Anterior cingulate cortex (tissue), 58 donors: ENCODE measurements at places on chromosomes 2 and 18.

- peak; percentile 66 for DNase-seq
These were observed at the start of gene MEIS1 for GRCh38 chr2:66434679-66435548. MEIS1 (plus strand) TSS chr2:66435125; CDS start chr2:66435857, 732 bp downstream.

DNA sequence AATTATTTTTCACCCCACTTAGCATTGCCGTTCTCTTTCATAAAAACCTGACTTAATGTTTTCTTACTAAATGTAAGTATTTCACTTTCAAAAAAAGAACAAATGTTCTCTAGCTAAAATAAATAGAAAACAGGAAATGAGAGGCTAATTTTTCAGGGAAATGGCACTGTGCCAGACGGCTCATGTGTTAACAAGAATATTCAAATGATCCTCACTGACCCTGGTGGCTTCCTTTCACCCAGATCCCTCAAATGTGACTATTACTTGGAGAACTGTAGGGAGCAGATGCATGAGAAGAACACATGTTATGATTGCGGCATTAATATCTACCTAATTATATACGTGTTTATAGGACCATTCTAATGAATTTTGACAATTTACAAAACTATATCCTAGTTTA, 827.7 kb downstream of the SOCS6 start:
- DNase-seq: no peak

DNA sequence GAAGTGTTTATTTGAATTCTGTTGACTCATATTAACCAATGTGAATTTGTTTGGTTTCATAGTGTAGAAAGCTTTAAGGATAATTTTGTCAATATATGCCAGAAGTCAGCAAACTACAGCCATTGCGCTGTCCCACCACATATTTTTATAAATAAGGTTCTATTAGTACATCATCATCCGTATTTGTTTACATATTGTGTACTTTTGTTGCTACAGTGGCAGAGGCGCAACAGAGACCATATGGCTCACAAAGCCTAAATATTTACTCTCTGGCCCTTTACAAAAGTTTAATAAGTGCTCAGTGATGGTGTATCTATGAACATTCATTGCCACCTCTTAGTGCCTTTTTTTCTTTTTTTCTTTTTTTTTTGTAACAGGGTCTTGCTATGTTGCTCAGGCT, 6.4 kb downstream of the ERLEC1 start:
- DNase-seq: no peak

DNA sequence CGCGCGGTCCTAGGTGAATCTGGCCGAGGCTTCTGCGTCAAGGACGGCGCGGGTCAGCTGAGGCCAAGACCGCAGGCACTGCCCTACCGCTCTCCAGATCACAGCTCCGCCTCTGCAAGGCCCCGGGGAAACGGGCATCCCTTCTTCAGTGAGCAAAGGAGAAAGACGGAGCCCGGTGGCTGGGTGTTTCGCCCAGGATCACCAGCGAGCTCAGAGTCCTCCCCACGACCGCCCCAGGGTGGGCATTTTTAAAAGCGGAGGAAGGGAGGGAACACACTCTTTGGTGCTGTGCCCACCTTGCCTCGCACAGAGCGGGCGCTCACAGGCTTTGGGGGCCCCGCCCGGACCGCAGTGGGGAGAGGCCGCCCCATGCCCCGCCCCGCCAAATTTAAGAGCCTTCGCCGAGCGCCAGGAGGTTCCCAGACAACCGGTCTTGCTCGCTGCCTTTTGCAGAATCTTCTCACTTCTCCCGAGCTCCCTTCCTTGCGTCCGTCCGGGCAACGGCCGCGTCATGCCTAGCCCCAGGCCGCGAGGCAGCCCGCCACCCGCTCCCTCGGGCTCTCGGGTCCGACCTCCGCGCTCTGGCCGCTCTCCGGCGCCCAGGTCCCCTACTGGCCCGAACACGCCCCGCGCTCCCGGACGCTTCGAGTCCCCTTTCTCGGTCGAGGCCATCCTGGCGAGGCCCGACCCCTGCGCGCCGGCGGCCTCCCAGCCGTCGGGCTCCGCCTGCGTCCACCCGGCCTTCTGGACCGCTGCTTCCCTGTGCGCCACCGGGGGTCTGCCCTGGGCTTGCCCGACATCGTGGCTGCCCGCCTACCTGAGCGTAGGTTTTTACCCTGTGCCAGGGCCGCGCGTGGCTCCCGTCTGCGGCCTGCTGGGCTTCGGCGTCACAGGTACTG, at the start of gene NOTO:
TSS of gene NOTO (plus strand) at position 419 of the 899 bp plus-strand sequence. CDS start at position 512, 93 bp downstream.
- no peak for DNase-seq

- no peak for DNase-seq
These were observed 747.1 kb upstream of the FSHR start for GRCh38 chr2:49901202-49902065.

DNA sequence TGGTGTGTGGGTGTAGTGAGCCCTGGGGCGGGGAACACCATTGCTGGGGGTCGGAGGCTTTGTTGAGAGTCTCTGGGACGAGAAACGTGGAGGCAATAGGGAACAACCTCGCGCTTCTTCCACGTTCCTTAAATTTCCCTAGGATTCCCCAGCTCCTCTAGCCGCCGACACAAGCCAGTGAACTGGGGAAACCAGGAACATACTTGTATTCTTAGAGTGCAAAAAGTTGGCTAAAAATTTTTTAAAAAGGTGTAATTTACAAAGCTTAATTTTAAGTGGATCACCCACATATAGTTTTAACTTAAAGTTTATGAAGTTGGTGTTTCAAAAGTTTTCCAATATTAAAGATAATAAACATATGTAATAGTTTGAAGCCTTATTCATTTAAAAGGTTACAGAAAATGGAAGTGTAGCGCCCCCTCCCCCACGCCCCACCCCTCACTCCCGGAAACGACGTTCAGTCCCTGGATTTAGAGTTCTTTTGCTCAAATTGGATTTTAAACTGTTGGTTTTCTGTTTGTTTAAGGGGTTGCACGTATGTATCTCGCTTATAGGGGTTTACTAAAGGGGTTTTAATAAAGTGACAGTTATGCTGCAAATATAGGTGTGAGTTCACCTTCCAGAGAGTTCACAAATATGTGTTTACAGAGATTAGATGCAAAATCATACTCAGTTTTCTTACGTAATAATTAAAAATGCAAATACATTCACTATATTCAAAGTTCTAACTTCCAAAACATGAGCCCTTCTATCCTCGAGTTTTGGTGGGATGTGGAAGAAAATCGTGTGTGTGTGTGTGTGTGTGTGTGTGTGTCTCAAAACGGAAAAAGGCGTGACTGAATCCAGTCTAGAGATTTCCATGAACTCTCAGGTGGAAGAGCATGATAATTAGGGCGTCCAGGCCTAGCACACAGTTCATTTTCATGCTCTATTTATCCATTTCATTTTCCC, 872 bp downstream of the DSG2 start:
- DNase-seq: no peak

DNA sequence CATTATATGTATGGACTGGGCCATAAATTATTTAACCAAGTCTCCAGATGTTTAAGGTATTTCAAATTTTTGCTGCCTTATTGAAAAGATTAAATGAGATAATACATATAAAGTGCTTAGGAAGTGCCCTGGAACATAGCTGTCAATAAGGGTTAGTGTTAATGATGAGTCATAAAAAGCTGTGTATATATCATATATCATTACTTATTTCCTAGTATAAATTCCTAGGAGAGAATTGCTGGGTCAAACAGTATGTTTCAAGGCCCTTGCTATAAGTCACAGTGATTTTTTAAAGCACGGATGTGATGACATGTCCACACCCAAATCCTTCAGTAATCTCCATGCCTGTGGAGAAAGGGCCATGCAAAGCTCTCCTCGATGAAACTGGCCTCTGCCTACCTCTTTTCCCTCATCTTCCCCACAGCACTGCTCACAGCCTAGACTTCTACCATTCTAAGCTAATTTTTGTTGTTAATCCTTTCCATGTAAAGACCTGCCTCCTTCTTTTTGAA, 8.5 kb downstream of the ZNF2 start:
- no peak for DNase-seq

- DNase-seq: no peak
These were observed 202.4 kb downstream of the FBXO15 start for GRCh38 chr18:73945130-73945792.

DNA sequence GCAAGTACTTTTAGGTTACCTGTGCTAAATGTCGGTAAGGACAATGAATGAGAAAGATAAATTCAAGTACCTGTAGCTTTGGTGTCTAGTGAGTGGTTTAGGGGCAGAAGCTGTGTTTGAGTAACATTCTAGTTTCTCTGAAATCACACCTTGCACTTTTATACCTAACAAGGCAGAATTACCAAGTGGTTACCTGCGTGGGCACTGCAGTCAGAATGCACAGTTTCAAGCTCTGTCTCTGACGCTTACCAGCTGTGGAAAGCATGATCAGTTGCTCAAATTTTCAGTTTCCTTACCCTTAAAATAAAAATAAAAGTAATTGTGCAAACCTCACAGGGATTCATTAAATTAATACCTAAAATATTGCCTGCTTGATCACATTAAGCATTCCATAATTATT, 846.9 kb upstream of the VRK2 start:
- DNase-seq: no peak

- no peak for DNase-seq
These were observed 363.6 kb downstream of the RNF144A start for GRCh38 chr2:7280790-7281189.

DNA sequence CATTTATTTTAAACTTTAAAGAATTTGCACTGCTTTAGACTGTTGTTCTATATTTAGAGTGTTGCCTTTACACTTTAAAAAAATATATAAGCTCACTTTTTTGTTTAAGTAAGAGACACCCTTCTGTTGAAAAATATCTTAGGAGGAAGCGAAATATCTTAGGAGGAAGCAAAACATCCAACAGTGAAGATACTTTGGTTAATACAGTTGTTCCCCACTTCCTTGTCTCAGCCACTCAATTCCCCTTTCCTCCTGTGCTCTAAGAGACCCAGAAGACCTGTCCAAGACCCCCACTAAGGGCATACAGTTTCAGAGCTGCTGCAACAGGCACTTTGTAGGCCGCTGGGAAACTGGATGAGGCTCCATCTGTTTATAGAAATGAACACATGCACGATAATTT, 5.7 kb downstream of the SERPINB8 start:
- DNase-seq: no peak

GRCh38 chr18:8011361-8011760, 444.2 kb downstream of the PTPRM start:
- no peak for DNase-seq

- DNase-seq: no peak
These were observed 45.8 kb upstream of the RBM44 start for GRCh38 chr2:237752761-237753165.

DNA sequence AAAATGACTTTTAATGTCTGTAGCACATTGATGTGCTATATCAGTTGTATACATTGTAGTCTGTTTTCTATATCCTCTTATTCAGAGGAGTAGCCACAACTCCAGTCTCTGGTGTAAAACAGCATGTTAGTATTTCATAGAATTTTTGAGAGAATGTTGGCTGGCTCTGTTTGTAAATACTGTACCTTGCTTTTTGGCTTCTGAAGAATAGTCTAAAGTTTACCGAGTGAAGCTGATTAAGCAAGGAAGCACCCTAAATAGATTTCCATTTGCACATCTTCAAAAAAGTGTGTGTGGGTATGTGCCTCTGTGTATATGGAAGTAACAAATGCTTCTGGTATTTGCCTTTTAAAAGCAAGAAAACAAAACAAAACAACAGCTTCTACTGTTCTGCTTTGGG, 50.5 kb downstream of the MAP4K4 start:
- no peak for DNase-seq

DNA sequence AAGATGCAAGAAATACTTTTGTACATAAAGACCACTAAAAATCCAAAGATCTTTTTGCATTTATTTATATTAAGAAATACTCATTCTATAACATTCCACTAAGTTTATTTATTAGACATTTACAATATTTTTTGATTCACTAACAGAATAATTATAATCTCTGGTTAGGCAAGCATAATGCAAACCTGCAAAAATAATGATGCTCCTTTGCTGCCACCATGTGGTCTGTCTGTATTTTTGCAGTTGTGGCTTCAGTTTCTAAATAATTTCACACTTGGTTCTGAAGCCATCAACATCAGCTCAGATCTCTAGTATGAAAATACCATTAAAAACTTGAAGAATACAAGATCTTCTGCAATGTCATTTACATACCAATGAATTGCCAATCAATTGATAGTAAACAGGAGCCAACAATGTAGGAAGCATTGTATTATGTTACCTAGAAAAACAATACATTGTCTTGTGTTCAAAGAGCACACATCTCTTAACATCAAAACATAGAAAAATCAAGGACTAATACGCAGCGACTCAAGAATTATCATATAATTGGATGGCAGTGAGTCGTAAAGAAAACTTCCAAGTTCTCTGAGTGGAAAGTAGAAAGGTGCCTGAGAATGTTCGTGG, 28.8 kb upstream of the WDR75 start:
- DNase-seq: peak; percentile 6

DNA sequence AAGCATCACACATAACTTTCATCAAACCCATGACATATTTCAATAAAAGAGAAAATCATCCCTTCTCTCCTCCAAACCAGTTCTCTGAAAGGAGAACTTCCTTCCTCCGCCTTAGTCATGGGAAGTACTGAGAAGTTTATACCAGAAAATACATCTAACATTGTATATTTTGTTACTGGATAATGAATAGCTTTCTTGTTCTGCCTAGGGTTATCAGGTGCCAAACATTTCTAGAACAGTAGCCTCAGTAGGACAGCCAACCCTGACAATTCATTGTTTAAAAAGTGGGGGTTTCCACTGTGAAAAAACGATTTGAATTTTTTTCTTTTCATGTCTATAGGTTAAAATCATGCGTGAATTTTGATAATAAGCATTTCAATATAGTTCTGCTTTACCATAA, 16.0 kb upstream of the DAW1 start:
- no peak for DNase-seq

DNA sequence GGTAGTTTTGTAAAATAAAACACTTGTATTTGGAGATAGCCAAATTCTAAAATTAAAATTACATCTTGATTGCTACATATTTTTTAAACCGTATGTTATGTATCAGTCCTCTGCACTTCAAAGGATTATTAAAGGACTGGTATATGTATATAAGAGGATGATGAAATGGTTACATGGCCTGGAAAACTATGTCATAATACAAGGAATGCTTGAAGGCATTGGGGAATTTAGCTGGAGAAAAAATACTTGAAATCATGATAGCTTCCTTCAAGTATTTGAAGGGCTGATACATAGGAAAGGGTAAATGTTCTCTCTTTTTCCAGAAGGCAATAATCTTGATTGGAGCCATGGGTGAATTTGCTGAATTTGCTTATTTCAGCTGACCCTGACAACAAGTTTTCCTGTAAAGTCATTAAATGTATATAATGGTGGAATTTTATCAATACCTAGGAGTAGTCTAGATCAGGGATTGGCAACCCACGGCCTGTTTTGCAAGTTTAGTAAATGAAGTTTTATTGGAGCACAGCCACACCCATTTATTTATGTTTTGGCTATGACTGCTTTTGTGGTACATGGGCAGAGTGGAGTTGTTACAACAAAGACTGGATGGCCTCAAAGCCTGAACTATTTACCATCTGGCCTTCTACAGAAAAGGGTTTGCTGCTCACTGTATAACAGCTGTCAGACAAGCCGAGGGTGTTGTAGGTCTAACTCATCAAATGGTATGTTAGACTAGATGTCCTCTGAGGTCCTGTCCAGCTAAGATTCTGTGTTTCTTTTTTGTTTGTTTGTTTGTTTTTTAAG, 34.4 kb downstream of the ACYP2 start:
- no peak for DNase-seq
